ENCODE measurements at places on chromosomes 2 and 18. TPM values are rescaled to one million over a fixed set of nuclear protein-coding genes. Genes with fewer than 3 reads are reported as not detected.

- no peak for DNase-seq
Observed at GRCh38 chr18:65057439-65058083, 693.3 kb upstream of the CDH7 start.

DNA sequence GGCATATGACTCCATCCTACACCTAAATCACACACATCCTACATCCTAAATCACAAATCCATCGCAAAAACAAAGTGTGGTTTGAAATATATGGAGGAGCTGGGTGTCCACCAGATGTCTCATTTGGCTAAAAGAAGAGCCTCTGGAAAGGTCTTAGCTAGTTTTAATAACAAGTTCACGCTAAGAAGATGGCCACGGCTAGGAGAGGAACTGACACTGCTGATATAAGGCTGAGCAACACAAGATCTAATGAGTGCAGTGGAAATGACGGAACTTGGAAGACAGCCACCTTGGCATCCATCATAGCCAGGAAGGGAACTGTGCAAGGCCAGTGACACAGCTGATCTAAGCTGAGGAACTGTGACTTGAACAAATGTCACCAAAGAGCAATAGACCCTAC lies 60.0 kb upstream of the AGAP1 start:
- peak; percentile 27 for DNase-seq

DNA sequence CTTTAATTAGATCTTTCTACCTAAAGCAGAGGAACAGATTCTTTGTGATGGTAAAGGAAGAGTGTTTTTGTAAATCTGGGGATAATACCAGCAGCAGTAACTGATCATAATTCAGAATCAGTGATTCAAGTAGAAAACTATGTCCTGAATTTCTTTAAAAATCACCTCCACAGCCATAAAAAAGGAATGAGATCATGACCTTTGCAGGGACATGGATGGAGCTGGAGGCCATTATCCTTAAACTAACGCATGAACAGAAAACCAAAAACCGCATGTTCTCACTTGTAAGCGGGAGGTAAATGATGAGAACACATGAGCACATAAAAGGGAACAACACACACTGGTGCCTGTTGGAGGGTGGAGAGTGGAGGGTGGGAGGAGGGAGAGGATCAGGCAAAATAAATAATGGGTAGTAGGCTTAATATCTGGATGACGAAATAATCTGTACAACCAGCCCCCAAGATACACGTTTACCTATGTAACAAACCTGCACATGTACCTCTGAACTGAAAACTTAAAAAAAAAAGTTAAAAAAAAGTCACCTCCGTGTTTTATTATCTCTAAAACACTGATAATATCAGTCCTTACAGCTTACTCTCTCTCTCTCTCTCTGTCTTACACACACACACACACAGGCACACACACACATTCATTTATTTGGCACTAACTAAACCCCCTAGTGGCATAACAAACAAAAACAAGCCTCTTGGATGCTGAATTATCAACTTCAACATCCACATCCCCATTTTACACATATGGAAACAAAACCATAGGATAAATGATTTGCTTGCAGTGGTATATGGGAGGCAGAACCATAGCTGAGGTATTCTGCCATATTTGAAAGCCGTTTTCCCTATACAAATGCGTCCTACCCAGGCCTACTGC lies 1.4 kb downstream of the TM4SF20 start:
- no peak for DNase-seq

DNA sequence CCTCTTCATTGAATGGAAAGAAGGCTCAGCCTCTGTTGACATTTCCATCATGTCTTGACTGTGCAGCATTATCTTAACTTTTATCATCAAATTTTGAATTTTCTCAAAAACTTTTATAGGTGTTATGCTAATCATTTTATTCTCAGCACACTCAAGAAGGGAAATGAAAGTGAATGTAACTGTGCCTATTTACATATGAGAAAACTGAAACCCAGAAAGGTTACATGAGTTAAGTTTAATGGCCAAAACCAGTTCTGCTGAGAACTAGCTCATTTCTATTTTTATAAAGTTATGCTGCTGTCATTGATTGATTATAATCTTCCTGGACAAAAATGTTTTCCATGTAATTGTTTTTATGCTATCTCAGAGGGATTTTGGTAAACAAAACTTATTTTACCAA lies 618.8 kb upstream of the NRXN1 start:
- DNase-seq: no peak

The CPLX4 gene
- total RNA-seq: under 0.01 TPM
